ENCODE measurements at places on chromosomes 5 and 9.
A peak's percentile ranks its signal among the peaks of the same experiment; 100 is the strongest.

DNA sequence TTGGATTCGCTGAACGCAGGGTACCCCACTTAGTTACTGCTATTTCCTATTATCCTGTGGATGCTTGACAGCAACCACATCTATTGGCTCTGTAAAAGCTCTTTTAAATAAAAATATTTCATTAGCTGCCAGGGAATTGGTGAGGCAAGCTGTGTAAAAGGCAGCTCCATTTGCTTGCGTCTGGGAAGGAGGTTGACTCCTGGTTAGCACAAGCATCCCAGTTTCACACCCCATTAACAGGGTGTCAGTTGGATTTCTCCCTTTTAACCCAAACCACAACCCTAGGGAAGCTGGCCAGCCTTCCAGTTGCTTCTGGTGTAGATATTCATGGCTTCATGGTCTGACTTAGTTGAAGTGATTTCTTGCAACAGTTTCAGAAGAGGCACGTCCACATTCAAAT is 151.0 kb downstream of the GPBP1 start:
- no peak for DNase-seq

- no peak for DNase-seq
Measured at GRCh38 chr5:6783787-6784186, 70.6 kb downstream of the TENT4A start.

- DNase-seq = no peak
Measured at GRCh38 chr9:75471549-75472114, 383.3 kb downstream of the OSTF1 start.

- DNase-seq = no peak
Measured at GRCh38 chr9:69173497-69173890, 583 bp upstream of the TJP2 start.

DNA sequence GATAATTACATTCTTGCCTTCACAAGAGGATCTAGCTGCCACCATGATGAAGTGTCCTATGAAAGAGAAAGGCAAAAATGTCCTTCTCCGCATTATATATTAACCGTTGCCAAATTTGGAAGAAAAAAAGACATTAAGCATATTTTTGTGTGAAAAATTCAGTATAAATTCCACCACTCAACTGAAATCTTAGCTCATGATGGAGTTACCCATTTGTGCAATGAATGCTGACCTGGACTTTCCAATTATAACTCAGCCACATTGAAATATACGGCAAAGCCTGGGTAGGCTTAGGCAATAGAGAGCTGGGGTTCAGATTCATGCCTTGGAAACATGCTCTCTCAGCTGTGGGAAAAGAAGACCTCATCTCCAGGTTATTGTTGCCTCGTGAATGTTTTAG is 71.3 kb upstream of the VCAN start:
- DNase-seq = no peak

DNA sequence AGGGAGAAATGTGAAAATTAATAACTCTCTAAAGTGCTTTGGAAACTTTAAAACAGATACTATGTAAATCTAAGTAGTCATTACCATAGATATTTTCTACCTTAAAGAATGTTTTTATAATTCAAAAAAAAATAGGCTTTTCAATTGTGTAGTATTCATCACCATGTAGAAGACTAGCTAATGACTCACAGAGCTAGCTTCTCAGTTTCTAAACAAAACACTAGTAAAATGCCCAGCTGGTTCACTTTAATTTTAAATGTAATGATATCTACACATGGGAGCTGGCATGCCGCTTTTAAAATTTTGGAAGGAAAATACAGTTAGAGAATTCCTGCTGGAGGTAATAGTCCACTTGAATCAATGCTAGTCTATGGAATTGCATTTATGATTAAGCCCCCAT is 509.8 kb downstream of the CSNK1G3 start:
- no peak for DNase-seq

GRCh38 chr9:35116539-35116897 is 856 bp upstream of the ATOSB start:
- DNase-seq = no peak

DNA sequence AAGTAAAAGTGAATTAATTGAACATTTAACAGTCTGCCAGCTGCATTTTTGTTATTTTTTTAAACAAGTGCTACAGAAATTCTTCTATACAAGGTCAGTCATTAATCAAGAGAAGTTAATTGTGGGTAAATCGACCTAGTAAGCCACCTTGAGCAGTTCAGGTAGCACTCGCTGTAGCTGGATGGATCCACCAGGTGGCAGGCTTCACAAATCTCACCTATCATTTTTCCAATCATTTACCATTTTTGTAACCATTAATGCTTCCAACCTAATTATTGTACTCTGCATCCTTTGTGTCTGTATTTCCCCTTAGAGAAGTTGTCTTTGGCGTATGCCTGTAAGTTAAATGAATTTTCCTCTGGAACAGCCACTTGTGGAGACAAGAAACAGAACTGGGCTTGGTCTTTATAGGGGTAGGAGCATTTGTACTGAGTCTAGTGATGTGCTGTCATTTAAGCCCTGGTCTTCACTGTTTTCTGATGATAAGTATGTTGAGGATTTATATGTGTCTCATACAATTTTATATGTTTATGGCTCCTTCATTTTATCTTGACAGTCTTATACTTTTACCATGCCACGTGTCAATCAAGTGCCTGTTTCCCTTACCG is 39.5 kb downstream of the CD180 start:
- DNase-seq = peak; percentile 61

DNA sequence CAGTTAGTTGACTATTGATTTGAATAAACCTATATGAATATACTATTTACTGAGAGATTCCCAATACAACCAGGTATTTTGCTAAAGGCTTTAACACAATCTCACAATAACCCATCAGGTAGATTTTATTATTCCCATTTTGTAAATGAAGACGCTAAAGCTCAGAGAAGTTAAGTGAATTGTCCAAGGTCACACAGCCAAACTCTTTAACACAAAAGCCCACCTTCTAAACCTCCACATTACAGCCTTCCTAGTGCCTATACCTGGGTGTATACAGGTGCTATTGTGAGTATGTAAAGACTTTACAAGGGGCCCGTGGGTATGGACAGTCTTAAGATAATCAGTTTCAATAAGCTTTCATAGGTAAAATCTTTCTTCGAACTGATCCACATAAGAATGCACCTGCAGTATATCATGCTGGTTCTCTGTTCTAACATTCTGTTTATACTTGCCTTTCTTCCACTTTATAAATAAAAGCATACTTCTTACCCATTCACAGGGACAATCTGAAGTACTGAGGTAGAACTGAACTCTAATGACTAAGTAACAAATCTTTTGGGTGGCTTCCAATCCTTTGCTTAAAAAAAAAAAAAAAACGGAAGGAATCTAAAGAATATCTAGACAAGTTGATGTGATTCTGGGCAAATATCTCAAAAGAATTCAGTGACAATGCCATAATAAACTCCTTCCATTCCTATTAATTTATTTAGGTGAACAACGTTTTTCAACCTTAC is 59.1 kb downstream of the PJA2 start:
- no peak for DNase-seq

DNA sequence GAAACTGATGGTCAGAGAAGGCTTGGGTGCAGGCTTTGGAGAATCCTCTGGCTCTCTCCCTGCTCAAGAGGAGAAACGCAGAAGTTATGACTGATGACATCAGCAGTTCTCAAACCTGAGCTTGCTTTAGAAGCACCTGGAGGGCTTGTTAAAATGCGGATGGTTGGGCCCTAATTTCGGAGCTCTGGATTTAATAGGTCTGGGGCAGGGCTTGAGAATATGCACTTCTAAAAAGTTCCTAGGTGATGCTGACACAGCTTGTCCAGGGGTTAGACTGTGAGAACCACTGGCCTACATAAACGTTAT is 26.4 kb downstream of the TBC1D2 start:
- DNase-seq = no peak

DNA sequence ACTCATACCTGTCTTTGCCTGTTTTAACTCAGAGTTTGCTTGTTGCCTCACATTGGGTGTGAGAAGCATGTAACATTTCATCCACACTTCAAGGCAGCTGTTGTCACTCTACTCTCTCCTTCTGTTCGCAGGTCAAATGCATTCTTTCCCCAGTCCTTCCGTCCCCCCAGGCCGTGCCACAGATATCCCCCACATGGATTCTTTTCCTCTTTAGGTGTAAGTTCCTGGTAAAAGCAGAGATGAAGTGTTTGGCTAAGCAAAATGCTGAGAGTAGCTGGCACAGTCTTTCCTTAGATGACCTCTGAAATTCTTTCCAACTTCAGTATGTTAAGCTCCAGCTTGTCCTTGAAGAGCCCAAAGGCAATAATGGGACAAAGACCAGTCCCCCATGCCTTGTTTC is 328.2 kb downstream of the SLIT3 start:
- DNase-seq = no peak

DNA sequence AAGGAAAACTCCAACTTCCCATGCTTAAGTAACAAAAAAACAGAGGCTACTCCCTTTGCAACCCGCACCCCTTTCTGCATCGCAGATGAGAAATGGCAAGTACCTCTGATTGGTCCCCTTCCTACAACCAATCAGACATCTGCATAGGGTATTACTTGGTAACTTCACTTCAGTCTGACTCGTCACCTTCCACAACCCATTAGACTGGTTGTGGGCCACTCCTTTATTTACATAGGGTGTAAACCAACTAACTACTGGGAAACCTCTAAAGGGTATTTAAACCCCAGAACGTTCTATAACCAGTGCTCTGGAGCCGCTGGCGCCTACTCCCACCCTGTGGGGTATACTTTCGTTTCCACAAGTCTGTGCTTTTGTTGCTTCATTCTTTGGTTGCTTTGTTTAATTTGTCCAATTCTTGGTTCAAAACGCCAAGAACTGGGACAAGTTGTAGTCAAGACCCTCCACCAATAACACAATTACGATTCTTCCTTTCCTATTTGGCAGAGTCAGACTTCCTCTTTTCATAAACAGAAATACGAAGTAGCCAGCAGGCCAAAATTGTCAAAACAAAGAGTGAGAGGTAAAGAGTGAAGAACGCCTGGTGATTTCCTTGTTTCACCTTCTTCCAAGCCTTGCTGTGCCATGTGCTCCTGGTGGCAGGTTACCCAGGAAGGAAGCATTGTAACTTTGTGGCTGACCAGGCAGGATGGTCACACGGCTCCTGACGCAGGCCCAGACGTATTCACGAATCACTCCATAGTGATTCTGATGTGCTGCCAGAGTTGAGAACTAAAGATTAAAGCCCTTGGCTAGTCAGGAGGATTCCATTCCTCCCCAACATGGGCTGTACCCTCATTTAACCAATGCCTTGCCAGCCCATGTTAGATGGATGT is 477.4 kb downstream of the ARHGEF28 start:
- DNase-seq = no peak

DNA sequence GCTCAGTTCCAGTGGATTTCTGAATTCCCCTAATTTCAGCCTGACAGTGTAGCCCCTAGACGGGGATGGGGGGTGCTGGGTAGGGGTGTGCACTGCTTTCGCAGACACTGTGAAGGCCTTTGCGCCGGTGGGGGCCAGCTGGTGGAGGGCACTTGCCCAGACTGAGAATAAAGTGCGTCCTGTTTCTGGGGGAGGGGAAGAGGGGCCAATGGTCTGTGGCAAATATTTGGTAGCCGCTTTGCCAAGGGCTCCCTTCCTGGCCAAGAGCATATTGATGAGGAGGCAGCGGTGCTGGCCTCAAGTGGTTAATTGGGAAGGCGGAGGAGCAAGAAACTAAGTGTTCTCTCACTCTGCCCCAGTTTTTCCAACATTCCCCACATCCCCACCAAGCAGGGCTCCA is 1.4 kb downstream of the CXCL14 start:
- no peak for DNase-seq

GRCh38 chr5:142235870-142236672 is 88.8 kb downstream of the SPRY4 start:
- no peak for DNase-seq

GRCh38 chr5:98016771-98017170 is 756.7 kb upstream of the RGMB start:
- no peak for DNase-seq

- DNase-seq = no peak
Measured at GRCh38 chr5:88940713-88941112, 57.7 kb upstream of the MEF2C start.

DNA sequence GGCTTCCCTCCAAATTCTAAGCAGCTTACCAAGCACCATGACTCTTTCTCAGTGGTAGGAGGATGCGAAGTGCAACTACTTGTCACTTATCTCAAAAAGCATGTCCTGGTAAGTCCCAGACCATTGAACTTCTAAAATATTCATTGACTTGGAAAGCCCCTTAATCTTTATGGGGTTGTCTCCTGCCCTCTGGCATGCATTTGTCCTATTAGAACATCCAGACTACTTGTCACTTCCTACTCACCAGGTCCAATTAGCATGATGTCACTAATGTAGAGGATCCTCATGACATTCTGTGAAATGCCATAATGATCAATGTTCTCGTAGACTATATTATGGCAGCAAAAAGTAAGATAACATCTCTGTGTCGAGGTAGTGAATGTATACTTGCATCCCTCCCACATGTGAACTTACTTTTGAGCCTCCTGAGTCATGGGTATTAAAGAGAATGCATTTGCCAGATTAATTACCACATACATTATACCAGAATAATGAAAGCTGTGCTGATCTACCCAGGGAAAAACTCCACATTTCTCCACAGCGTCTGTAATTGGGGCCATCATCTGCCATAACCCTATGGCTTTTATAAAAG is 63.5 kb upstream of the RAD23B start:
- DNase-seq = no peak

GRCh38 chr9:109806506-109807115 is 26.6 kb downstream of the PALM2AKAP2 start:
- no peak for DNase-seq

- no peak for DNase-seq
Measured at GRCh38 chr5:148976569-148977381, 86.1 kb downstream of the SH3TC2 start.

DNA sequence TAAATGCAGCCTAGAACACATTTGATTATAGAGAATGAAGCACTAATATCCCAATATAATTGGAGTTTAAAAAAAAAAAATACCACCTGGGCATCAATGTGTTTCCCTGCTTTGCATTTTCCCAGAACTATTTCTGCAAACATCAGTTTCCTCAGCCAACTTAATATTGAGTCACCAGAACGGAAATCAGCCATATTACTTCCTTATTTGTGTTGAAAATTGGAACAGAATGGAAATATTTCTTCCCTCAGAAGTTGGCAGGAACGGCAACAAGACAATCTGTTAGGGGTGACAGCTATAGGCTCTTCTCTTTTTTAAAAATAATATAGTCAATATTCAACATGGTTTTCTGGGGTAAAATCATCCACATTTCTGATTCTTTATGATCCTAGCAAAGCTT is 4.0 kb downstream of the MFAP3 start:
- DNase-seq = no peak

Measured in NCI-H748 treated with DMSO at 0.1 percent for 48 hours (cell line).